Spleen (tissue), 13 donors: ENCODE measurements at places on chromosomes 2 and 18. TPM values are rescaled to one million over a fixed set of nuclear protein-coding genes. Genes with fewer than 3 reads are reported as not detected.

The EVX2 gene
- not detected for polyA plus RNA-seq

- no peak for DNase-seq
These were observed 15.3 kb downstream of the CNOT11 start for GRCh38 chr2:101267671-101268656.

The HOXD12 gene
- not detected for polyA plus RNA-seq

GRCh38 chr2:203498161-203498560, 36.9 kb downstream of the RAPH1 start:
- DNase-seq = no peak

DNA sequence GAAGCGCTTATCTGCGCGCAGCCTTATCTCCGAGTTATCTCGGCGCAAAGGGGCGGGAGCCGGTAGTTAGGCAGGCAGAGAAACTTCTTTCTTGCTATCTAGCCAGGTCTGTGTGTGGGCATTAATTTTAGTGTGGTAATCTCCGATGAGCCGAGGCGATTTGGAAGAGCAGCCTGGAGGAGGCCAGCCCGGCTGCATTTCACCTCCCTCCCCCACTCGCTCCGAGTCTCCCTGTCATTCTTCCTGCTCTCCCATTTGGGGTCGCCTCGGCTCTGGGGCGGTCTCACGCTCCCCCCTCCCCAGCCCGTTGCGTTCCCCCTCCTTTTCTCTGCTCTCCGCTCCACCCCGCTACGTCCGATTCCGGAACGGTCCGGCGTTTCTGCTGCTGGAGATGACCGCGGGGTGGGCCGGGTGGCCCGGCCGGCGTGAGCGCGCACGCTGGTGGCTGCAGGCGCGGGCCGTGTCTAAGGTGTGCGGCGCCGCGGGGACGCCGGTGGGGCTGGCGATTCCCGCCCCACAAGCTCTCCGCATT, 566 bp downstream of the GATA6 start:
- DNase-seq = peak; percentile 80

DNA sequence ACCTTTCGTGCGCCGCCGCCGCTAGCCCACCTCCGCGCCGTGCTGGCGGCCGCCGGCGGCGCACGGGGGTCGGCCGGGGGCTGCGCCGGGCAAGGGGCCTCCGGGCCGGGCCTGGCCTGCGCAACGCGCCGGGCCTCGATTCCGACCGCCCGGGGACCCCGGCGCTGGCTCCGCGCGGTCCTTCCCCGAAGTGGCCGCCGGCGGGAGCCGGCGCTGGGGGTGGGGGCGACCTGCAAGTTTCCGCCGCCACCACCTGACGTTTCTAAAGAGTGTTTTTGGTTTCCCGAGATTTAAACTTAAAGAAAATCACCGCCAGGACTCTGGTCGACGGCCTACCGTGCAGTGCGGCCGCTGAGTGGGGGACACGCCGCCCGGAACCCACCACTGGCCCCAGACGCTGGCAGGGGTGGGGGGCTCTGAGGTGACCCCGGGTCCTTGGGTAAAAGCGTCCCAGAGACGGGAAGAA, 3.8 kb upstream of the GATA6 start:
- no peak for DNase-seq

The MAP3K19 gene
- not detected for polyA plus RNA-seq

DNA sequence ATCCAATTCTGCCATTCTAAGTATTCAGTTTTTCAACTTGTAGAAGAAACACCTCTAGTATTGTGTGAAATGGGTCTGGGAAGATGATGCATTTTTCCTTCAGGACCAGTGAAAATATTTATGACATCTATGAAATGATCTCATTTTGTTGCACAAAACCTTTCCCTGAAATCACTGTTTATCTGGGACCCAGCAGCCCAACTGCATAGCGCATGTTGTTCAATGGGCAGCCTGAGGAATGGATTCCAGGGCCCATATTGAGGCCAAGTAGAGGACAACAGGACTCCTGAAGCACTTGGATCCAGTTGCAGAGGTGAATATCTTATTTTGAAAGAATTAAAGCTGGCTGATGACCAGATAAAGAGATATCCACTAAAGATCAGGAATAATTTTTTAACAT, 7.3 kb downstream of the RBMS1 start:
- no peak for DNase-seq

- no peak for DNase-seq
These were observed 580.6 kb upstream of the SOX11 start for GRCh38 chr2:5111581-5111980.
